GM13976 (cell line): ENCODE measurements at places on chromosomes 2 and 18.

DNA sequence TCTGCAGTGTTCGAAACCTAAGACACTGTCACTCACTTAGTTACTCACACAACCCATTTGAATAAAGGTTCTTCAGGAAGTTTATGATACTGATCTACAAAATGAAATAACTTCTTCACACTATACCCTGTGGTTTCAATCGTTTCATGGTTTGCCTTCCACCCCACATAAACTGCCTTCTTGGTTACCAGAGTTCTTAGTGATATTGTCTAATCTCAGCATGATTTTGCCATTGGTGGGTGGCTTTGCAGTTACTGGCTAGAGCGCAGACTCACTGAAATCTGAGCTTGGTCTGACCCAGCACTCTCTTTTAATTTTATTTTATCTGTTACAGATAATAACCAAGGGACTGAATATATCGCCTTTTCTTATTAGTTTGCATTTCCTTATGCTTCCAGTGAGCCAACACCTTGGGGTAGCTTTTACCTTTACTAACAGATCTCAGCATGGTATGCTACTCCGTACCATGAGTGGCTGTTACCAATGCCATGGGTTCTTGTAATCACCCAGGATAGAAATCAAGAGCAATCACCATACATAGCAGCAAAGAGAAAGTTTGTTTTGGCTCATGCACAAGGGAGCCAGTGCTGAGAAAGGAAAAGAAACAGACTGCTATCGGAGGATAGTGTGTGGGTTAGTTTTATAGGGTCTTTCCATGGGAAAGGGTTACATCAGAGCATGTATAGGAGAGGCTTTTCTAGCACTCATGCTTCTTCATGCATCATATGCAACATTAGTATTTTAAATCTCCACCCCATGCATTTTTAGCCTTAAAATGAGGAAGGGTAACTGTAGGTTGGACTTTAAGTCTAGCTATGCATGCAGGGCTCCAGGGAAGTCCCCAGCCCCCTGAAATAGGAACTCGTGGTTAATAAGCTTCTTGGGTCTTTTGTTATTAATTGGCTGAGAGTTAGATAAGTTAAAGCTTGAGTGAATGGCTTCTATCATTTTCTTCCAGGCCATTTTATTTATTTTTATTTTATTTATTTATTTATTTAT, 33.3 kb downstream of the ANXA4 start:
- peak; percentile 50 for DNase-seq

GRCh38 chr18:35284841-35285240, 5.2 kb downstream of the ZSCAN30 start:
- DNase-seq, result no peak

- DNase-seq, result no peak
These were observed 640.5 kb downstream of the PLCL1 start for GRCh38 chr2:198444800-198445287.

DNA sequence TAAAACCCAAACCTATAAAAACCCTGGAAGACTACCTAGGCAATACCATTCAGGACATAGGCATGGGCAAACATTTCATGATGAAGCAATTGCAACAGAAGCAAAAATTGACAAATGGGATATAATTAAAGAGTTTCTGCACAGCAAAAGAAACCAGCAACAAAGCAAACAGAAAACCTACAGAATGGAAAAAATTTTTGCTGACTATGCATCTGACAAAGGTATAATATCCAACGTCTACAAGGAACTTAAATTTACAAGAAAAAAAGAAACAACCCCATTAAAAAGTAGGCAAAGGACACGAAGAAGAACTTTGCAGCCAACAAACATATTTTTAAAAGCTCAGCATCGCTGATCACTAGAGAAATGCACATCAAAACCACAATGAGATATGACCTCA, 28.8 kb downstream of the ZBTB14 start:
- no peak for DNase-seq

DNA sequence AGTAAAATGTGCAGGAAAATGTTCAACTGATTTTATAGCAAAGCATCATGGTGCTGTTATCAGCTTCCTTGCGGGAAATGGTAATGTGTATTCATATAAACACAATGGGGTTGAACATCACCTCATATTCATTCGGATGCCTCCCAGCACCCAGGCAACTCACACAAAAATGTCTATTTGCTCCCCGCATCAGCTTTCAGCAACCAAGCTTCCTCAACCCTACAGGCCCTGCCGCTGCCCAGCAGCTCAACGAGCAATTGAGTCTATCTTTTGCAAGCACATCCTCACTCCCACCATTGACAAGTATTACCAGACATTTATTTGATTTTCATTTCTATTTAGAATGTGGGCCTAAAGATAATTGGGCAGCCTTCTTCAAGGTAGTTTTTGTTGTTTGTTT, 2161.4 kb upstream of the PIK3C3 start:
- DNase-seq, result no peak

GRCh38 chr2:104420420-104420819, 433.5 kb upstream of the POU3F3 start:
- no peak for DNase-seq
